Retina (tissue), 1 donor: ENCODE measurements at places on chromosomes 1 and 21.

DNA sequence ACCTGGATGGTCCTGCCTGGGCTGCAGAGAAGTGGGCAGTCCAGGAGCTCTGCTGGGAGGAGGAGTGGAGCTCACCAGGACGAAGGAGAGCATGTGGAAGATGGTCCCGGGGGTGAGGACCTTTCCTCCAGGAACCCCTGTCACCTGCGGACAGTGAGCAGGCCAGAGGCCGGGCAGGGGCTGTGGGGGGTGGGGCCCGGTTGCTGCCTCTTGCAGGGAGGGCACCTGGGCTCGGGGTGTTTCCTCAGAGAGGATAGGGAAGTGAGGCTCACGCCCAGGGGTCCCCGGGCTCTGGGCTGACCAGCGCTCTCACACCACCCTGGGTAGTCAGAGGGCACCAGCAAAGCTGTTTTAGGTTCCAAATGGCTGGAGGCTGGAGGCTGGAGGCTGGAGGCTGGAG lies 22.7 kb upstream of the PEX10 start:
- DNase-seq: no peak

GRCh38 chr1:39282537-39283216 lies 78.2 kb downstream of the MACF1 start:
- no peak for DNase-seq

DNA sequence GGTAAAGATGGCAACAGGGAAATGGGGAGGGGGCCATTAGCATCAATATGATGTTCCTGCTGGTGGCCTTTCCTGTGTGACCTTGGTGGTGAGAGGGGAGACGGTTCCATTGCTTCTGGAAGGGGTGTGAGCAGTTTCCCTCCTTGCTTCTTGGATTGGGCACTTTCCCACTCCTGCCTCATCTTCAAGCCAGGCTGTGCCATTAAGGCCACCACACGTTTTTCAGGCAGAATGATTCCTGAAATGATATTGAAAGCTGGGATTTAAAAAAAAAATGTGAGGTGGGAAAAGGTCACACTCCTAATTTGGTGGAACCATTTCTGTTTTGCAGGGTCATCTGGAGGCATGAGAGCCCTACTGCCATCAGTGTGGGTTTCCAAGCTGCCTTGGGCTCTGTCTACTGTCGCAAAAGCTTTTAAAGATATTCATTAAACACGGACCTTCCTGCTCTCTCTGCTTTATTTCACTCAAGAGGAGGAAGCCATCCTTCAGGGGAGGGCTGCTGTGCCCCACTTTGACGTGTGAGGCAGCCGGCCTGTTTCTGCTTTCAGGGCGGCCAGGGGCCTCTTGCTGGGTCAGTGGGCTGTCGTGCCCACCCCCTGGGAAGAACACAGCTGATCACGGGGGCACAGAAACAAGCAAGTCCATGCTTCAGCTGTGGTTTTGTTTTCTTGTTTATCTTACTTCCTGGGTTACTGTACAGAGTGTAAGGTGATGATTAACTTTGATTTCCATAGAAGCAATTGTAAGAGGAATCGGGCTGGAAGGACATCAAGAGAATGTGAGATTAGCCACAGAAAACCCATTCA lies 8.0 kb downstream of the RIIAD1 start:
- DNase-seq: no peak

DNA sequence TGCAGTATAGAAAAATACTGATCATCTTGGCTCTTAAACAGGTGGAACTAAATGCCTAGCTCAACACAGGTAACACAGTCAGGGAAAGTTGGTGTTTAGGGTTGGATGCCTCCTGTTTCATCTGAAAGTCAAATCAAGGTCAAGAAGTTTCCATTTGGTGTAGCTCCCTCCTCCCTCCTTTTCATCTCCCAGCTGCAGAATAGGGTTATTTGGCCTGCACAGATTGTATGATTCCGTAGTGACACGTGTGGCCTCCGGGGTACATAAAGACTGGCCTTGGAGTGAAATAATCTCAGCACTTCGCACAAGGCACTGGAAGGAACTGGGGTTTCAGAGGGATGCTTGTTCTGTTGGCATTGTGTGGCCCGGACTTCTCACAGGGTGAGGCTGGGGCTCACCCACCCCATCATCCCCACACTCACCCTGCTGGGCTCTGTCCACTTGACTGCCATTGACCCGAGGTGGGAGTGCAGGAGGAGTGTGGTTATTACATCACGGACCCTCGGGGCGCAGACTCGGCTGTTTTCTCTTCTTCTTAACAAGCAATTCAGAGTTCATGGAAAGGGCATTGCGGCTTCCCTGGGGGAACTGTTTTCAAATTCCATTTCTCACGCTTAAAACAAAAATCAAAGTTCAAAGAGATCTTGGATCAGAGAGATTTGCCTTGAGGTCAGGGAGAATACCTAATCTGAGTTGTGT lies 18.4 kb downstream of the IGSF5 start:
- DNase-seq: peak; percentile 74

GRCh38 chr1:89407360-89407759 lies 43.5 kb downstream of the GBP6 start:
- no peak for DNase-seq

GRCh38 chr21:37986751-37987399 lies 70.6 kb upstream of the KCNJ6 start:
- DNase-seq: no peak

DNA sequence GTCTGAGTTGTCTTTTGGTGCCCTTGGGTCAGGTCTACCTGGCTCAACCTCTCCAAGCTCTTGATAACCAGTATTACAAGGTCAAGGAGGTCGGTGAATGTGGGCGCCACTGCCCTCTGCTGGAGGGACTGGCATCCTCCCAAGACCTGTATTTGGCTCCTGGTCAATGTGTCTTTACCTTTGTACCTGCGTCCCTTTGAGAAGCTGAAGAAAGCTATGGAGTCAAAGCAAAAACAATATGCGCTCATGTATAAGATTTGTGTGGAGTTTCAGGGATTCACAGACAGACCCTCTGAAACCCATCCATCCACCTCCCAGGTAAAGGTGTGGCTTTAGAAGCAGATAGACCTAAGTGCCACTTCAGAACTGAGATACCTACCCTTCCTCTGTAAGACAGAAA lies 61.8 kb upstream of the NBL1 start:
- DNase-seq: peak; percentile 51

- DNase-seq: peak; percentile 53
Observed at GRCh38 chr1:18989176-18989799, 32.8 kb upstream of the IFFO2 start.

GRCh38 chr1:21490774-21491487 lies 18.3 kb upstream of the ALPL start:
- no peak for DNase-seq

- DNase-seq: no peak
Observed at GRCh38 chr1:162716123-162716522, 74.4 kb upstream of the HSD17B7 start.
